Stimulated activated naive CD4-positive, alpha-beta T cell treated with Interleukin-2 at 50 U/mL for 16 hours (primary cell): ENCODE measurements at places on chromosomes 11 and 22.

- no peak for DNase-seq
Measured at GRCh38 chr22:21666786-21667185, 974 bp downstream of the PPIL2 start.

DNA sequence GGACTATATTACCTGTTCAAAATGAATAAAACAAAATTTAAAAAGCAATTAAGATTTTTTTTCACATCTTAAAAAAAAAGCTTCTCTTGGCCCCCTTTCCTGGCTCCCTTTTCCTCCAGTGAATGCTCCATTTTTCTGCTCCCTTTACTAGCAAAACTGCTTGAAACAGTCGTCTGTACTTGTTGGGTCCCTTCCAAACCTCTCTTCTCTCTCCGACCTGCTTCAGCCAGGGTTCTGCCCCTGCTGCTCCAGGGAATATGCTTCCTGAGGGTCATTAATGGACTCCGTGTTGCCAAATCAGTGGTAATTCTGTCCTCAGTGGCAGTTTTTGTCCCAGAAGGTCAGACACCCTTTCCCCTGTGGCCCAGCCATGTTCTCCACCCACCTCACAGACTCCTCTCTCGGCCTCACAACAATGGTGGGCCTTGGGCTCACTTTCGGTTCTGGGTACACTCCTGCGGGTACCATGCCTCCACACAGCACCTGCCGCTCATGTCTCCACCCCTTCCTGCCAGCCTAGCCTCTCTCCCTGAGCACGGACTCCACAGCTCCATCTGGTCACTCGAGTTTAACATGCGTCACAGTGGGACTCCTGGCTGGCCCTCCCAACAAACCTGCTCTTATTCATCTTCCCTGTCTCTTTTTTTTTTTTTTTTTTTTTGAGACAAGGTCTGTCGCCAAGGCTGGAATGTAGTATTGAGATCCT, 7.8 kb upstream of the POLR3H start:
- no peak for DNase-seq

GRCh38 chr11:72525466-72525865, 91.1 kb upstream of the CLPB start:
- DNase-seq, result no peak

DNA sequence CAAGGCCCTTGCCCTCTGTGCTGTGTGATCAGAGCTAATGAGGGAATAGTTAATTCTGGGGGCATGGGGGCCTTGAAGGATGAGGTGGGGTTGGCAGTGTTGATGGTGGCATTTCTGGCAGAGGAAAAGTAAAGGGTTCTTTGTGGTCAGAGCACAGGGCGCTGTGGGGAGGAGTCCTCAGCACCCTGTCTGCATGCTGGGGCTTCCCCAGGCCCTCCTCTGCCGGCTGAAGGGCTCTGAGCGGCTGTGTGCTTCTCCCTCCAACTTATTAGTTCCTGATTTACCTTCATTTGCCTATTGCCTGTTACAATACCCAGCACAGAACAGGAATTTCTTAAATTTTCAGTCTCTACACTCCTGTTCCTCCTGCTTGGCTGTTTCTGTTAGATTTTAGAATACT, 122.8 kb downstream of the HIPK3 start:
- DNase-seq, result no peak

DNA sequence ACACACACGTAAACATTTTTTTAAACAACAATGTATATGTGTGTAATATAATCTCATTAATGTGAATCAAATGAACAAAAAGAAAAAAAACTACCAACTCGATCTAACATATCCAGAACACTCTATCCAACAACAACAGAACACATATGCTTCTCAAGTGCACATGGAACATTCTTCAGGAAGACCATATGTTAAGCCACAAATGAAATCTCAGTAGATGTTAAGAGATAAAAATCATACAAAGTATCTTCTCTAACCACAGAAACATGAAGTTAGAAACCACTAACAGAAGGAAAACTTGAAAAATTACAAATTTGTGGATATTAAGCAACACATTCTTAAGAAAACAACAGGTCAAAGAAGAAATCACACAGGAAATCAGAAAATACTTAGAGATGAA, 25.5 kb upstream of the TMEM45B start:
- no peak for DNase-seq

GRCh38 chr11:69209038-69209350, 53.3 kb downstream of the SMIM38 start:
- DNase-seq, result no peak

DNA sequence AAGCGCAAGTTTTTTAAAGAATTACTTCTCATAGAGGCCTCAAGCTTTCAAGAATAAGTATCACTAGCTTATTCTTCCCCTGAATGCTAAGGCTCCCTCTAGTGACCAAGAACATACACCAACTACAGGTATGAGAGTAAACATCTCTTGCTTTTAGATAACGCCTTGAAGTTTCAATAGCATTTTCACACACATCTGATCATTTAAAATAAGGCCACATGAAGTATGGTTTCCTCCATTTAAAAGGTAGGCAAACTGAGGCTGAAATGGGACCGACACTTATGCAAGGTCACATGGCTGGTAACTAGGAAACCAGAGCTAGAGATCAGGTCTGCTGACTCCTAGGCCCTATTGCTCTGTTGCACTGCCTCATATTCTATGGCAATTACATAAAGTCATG, 66.5 kb downstream of the CCDC34 start:
- no peak for DNase-seq

DNA sequence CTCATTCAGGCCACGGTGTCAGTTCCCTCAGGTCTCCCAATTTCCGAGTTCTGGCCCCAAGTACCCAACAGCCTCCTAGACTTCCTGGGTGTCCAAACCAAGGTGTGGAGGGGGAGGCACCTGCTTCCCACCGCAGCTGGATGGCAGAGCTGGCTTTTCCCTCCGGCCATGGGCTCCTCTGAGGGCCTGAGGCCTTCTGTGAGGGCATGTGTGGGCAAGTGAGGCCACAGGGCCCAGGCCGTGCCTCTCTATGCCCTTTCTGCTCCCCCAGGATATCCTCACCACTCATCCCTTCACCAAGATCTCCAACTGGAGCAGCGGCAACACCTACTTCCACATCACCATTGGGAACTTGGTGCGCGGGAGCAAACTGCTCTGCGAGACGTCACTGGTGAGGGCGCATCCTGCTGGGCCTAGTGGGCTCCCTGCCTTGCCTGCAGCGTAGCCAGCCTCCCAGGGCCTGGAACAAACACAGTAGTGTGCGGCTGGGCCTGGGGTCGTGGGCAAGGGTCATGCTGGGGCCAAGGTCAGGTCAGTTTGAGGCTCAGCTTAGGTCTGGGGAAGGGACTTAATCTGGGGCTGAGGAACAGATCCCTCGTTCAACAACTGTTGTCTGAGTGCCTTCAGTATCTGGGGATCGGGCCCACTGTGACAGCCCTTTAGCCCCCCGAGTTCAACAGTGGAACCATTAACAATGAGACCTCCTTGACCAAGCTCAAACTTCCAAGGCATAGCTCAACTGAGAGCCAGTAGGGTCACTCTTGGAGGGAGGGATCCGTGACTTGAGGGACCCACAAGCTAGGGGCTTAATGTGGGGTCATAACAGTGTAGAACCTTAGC, 85.8 kb downstream of the MYO7A start:
- DNase-seq, result no peak

DNA sequence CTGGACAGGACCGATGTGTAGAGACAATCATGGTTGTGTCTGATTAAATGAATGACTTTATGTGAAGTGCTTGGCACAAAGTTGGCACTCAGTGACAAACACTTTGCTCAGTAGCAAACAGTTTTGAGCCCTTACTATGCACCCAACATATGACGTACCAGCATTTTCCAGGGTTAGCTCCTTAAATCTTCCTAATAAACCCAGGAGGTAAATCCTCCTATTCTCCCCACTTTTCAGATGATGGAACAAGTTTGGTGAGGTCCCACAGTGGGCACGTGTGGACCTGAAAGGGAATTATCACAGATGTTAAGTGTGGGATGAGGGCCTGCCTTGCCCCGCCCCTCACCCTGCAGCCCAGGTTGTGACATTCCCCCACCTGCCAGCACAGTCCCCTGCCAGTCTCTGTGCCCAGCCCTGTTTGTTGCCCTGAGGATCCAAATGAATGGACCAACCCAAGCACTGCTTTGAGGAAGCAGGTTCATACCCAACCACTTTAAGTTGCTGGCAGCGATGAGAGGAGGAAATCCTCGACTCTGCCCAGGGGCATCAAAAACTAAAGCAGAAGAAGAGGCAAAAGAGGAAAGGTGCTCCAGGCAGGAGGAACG, 6.6 kb upstream of the CARD10 start:
- DNase-seq, result no peak

- no peak for DNase-seq
Measured at GRCh38 chr11:95562196-95562921, 227.2 kb downstream of the FAM76B start.
